ENCODE measurements at places on chromosomes 3 and 15.

DNA sequence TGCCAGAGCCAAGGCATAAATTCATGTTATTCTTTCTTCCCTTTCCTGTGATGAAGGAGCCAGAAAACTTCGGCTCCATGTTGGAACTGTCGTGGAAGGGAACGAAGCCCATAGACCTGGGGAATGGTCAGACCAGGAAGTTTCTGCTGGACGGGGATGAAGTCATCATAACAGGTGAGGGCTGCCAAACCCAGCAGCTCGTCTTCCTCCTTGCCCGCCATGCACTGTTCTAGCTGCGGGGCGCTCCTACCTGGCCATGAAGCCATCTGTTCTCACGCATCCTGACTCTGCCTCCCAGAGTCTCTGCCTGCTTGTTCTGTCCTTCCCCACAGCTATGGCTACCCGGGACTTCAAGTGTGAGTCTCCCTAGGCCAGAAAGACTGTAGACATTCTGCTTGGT, 28.2 kb downstream of the FAH start:
- no peak for DNase-seq

GRCh38 chr3:128274837-128275236, 121.6 kb downstream of the EEFSEC start:
- no peak for DNase-seq

- no peak for DNase-seq
Measured at GRCh38 chr3:124621498-124621897, 108.8 kb upstream of the UMPS start.

GRCh38 chr15:94252223-94252766, 20.9 kb downstream of the MCTP2 start:
- DNase-seq: no peak
